Panc1 (cell line): ENCODE measurements at places on chromosomes 7 and 10. TPM values are rescaled to one million over a fixed set of nuclear protein-coding genes. Genes with fewer than 3 reads are reported as not detected.

Gene PRF1
- not detected for total RNA-seq

Gene ZNF239
- total RNA-seq, result 18.5 TPM

Gene CROT
- total RNA-seq, result 9.8 TPM

Gene GHRHR
- total RNA-seq, result not detected

Gene NAT16
- 0.15 TPM for total RNA-seq

Gene ITIH5
- total RNA-seq, result not detected

Gene MMD2
- total RNA-seq, result not detected

Gene CFAP69
- 0.51 TPM for total RNA-seq

DNA sequence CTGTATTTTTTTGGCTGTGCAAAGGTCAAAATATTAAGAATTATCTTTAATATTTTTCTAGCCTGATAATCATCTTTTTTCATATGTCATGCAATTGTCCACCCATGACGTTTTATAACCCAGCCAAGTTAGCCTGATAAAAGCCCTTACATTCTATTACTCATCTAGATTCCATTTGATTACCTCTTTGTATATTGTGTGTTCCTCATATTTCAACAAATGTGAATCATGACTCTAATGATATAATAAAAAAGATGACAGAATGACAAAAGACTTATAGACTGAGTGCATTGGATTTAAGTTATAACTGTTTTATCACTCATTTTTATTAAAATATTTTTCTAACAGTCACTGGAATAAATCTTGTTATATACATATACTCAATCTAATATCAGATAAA is 1560.0 kb upstream of the LRRTM3 start:
- no peak for DNase-seq

GRCh38 chr10:104931612-104932134 is 290.6 kb downstream of the SORCS3 start:
- no peak for DNase-seq

DNA sequence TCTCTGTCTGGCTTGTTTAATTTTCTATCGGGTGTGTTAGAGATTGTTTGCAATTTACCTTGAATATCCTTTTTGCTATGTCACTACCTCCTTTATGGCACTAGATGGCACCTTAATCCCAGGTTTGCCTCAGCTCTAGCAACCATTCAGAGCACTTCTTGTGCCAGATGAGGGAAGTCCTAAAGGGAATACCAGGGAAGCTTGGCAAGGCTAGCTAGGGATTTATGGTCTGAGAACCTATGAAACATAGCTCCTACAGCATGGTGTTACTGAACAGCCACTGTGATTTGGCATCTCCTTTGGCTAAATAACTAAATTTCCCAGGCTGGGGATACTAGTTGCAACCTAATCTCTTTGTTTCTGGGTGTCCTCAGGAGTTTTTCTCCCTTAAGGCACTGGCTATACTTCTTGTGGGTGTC is 69.0 kb upstream of the VOPP1 start:
- peak; percentile 72 for DNase-seq

- no peak for DNase-seq
Observed at GRCh38 chr10:93995598-93996271, 2.0 kb downstream of the PLCE1 start.

GRCh38 chr10:22369434-22370072 is 24.3 kb downstream of the SPAG6 start:
- peak; percentile 8 for DNase-seq

DNA sequence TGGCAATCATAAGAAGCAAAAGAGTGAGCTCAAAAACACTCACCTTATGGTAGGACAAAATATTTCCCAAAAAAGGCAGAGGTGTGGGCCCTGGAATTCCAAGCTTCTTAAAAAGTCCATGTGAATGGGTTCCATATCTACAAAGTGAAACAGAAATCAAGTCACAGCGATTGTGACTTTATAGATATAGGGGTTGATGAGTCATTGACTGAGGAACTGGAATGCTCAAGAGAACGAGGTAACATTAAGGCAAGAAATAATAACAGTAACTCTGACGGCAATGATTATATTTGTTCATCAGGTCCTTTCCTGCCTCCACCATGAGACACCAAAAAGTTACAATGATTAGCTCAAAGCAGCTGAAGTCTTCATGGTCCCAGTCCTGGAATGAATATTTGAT is 4.0 kb downstream of the CYP3A4 start:
- DNase-seq, result no peak

DNA sequence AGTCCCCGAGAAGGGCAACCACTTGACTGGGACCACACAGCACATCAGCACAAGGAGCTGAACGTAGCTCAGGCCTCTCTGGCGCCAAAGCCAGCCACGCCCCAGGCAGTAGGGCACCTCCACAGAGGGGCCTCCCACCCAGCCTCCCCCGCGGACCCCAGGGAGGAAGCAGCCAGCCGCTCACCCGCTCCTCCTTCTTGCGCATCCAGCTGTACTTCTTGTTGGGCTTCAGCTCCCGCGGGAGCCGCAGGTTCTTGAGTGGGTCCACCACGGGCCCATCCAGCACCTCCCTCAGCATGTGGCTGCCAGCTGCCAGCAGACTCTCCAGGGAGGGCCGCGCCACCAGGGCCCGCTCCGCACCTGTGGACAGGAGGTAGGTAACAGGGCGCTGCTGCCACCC is 61.2 kb downstream of the TNRC18 start:
- no peak for DNase-seq

GRCh38 chr10:69838853-69839252 is 37.1 kb downstream of the COL13A1 start:
- DNase-seq, result no peak

DNA sequence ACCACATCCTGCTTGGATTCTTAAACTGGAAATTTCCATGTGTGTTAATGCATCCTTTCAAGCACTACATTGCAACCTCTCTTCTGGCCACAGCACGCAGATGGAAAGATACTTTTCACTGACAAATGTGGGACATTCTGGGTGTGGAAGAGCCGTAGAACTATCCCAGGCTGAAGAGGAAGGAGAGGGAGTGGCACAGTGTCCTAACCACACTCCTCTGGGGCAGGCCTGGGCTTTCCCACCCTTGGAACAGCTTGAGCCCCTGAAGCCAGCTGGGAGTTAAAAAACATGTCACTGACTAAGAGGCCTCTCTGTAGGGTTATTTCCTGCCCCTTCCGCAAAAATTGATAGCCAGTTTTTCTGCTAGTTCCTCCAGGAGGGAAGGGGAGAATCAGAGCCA is 34.0 kb upstream of the DNMBP start:
- no peak for DNase-seq

DNA sequence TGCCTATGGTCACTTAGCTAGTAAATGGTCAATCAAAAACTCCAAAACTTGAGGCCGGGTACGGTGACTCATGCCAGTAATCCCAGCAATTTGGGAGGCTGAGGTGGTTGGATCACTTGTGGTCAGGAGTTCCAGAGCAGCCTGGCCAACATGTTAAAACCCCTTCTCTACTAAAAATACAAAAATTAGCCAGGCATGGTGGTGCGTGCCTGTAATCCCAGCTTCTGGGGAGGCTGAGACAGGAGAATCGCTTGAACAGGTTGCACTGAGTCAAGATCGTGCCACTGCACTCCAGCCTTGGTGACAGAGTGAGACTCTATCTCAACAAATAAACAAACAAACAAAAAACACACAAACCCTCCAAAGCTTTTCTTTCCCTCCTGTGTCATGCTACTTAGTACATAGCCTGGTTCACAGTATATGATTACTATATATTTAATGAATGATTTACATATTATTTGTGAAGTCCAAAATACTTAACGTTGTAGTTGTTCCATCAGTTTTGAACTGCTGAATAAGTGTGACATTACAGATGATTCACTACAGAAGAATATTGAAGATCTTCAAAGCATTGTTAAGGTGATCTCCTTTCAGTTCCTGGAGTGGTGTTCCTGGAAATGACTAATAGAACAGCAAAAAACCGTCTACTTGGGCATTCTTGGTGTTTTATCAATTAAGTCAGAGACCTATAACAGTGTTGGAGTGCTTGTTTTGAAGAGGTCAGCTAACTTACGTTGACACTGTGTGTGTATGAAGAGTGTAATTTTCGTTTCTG is 72.9 kb downstream of the ADK start:
- DNase-seq, result peak; percentile 67

DNA sequence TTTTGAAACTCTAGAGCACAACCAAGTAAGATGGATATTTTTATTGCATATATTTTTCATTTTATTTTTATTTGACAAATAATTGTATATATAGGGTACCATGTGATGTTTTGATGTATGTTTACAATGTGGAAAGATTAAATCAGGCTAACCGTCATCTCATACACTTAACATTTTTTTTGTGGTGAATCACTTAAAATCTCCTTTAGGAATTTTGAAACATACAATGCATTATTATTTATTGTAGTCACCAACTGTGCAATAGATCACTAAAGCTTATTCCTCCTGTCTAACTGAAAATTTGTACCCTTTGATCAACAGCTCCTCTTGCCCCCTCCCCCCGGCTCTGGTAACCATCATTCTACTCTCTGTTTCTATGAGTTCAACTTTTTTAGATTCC is 77.2 kb downstream of the DNAH11 start:
- no peak for DNase-seq

DNA sequence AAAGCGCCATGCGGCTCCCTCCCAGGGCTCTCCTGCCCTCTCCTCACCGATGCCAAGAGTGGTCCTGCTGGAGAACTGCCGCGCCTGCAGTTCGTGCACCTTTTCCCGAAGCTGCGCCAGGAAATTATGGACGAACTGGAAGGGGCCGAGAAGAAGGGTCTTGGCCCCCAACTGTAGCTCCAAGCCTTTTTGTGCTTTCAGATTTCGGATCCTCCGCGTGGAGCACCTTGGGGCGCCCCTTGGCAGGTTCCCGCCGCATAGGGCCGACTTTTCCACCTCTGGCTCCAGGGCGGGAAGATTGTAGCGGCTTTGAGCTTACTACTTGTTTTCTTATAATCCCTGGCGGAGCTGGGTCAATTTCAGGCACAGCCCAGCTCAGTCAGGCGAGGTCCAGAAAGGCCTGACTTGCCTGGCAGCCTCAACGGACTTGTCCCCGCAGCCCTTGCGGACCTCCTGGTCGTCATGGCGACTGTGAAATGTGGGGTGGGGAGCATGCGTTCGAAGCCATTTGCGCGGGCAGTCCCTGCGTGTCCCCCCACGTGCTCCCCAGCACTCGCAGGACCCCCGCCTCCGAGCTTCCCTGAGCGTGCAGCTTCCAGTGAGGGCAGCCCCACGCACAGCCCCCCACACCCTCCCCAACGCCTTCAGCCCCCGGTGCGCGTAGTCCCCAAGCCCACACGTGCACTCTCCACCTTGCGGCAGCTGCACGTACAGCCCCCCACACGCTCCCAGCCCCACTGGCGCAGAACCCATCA is 129.9 kb downstream of the KBTBD2 start:
- DNase-seq, result no peak

DNA sequence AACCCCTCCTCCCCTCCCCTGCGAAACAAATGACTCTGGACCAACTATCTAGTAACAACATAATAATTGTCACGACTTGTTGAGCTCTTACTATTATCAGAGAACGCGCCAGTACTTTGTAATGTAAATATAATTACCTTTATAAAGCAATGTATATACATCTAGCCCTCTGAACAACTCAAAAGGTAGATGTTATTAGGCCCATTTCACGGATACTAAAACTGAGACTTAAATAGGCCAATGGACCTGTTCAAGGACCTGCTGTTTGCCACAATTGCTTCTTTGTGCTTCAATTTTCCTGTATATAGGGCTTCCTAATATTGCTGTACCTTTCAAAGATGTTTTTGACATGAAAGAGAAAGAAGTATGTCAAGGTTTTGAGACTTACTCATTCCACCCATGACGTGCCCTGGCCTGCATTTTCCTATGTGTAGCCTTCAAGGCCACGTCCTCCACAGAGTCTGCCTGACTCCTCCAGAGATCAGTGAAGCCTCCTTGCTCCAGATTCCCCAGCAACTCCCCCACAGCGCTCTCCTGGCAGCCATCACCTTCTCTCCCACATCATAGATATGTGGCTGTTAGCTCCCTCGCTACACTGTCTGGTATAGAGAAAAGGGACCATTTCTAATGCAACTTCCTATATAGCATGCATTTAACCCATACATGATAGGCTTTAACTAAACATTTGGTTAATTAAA is 156.6 kb downstream of the SKIDA1 start:
- DNase-seq, result no peak

DNA sequence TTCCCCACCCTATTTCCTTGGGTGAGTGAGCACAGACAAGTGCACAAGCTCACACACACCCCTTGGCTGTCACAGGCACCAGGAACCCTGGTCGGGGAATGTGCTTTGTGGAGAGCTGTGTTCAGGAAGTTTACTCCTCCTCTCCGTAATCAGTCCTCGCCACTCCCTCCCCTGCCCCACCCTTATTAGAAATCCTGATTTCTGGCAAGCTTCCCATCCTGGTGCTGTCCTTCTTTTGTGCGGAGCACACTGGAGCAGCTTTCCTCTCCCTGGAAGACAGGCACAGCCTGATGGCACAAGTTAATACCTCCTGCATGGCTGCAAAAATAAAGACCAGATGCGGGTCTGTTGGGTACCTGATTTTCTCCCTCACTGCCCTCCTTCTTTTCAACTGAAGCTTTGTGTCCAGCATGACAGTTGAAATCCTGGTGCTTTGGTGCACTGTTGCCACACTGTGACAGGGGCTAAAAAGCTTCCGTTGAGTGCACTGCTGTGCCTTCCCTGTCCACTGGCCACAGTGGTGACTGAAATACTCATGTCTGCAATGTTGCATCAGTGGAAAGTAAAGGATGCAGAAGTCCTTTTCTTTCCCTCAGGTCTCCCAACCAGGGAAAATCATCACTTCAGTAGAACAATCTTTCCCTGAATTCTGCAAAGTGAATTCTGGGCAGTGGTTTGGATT is 55.0 kb downstream of the LRRC4 start:
- no peak for DNase-seq

DNA sequence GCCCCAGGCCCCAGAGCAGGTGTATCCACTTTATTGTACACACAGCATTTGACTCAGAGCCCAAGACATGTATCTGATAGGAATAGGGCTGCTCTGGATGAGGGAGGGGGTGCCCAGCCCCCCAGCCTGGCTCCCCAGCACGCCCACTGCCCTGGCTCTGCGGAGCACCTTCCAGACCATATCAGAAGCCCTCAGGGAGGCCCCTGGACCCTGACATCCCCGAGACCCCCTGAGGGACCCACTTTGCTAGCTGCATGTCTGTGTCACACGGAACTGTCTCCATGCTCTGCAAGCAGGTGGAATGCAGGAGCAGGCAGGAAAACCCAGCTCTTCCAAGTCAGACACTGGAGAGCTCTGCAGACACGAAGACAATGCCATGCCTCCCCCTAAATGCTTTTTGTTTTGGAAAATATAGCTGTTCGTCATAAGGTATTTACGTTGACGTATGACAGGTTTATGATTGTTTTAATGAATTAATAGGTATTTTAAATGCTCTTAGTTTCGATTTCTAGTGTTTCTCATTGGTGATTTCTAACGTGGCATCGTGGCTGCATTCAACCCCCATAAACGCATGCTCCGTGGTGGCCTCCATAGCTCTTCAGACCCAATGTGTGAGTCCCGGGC is 92.8 kb upstream of the INSIG1 start:
- DNase-seq, result no peak

- DNase-seq, result no peak
Observed at GRCh38 chr7:17613338-17614041, 315.0 kb downstream of the AHR start.

GRCh38 chr7:27846388-27846787 is 106.4 kb downstream of the TAX1BP1 start:
- DNase-seq, result no peak

DNA sequence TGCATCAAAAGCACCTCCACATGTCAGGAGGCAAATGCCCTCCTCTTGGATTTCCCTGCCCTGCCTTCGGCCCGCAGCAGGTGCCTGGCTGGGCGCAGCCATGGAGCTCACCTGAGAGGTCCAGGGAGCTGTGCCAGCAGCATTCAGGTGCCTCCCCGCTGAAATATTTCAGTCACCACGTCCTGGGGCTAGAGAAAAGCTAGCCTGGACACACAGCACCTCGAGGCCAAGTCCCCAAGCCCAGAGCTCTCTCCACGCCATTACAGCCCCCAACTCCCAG is 102.7 kb downstream of the MAD1L1 start:
- no peak for DNase-seq
